ENCODE measurements at places on chromosomes 3 and 15.

DNA sequence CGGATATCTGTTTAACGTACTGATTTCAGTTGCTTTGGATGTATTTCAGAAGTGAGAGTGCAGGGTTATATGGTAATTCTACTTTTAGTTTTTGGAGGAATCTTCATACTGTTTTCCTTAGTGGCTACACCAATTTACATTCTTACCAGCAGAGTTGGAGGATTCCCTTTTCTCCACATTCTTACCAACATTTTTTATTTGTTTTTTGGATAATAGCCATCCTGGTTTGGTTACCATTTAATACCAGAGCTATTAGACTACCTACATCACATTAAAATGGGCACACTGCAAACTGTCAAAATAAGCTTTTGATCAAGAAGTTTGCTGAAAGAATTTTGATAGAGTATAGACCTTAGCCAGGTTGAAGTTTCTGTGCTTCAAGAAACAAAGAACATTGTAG lies 217.2 kb upstream of the CFAP20DC start:
- DNase-seq: no peak

DNA sequence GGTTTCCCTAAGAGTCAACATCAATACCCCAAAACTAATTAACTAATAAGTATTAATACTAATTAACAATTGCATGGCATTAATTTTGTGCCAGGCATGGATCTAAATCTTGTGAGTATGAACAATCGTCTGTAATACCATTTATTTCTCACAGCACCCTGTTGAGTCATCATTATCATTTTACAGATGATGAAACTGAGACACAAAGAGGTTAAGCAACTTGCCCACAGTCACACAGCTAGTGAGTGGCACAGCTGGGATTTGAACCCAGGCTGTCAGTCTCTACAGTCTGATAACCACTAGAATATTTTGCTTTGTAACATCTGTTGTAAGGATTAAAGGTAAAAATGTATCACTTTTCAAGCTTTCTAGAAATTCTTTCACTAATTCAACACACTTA lies 423.4 kb upstream of the WNT5A start:
- DNase-seq: no peak

- DNase-seq: no peak
These were observed 250.3 kb downstream of the SLC9A9 start for GRCh38 chr3:143597774-143598652.

DNA sequence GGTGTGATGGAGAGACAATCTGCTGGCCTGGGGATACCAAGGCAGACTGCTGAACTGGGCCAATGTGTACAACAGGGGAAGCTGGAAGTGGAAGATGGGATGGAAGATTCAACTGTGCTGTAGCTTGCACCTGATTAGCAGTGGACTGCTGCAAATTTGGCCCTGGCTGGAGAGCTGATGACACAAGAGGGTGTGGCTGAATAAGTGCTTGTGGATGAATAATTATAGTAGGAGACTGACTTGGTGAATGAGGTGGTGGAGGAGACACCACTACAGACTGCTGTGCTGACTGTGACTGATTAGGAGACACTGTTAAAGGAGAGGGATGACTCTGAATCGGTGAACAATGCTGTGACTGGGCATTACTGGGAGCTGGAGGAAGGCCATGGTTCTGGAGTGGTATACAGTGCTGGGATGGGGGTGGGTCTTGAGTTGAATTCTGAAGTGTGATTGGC lies 52.5 kb downstream of the PHC3 start:
- no peak for DNase-seq

DNA sequence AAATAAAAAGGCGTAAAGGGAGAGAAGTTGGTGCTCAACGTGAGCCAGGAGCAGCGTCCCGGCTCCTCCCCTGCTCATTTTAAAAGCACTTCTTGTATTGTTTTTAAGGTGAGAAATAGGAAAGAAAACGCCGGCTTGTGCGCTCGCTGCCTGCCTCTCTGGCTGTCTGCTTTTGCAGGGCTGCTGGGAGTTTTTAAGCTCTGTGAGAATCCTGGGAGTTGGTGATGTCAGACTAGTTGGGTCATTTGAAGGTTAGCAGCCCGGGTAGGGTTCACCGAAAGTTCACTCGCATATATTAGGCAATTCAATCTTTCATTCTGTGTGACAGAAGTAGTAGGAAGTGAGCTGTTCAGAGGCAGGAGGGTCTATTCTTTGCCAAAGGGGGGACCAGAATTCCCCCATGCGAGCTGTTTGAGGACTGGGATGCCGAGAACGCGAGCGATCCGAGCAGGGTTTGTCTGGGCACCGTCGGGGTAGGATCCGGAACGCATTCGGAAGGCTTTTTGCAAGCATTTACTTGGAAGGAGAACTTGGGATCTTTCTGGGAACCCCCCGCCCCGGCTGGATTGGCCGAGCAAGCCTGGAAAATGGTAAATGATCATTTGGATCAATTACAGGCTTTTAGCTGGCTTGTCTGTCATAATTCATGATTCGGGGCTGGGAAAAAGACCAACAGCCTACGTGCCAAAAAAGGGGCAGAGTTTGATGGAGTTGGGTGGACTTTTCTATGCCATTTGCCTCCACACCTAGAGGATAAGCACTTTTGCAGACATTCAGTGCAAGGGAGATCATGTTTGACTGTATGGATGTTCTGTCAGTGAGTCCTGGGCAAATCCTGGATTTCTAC lies at the start of gene RARB:
Gene RARB (plus strand): TSS at position 322 of the 847 bp plus-strand sequence. CDS start 469 bp downstream, at position 791.
- DNase-seq: no peak

DNA sequence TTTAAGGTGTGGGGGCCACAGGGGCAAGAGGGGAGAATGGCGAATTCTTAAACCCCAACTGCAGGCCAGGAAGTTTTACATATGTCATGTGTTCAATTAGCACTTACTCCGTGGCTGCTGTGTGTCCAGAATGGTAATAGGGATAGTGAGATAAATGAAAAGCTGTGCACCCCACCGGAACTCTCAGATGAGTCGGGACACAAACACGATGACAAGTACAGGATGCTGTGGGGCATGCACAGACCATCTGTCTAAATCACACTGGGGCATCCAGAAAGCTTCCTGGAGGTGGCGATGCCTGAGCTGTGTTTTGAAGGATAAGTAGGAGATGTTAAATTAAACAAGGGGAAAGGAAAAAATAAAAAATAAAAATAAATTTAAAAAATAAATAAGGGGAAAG lies 18.3 kb upstream of the TMEM158 start:
- no peak for DNase-seq

- DNase-seq: no peak
These were observed 107.1 kb upstream of the TPM1 start for GRCh38 chr15:62935300-62936081.

DNA sequence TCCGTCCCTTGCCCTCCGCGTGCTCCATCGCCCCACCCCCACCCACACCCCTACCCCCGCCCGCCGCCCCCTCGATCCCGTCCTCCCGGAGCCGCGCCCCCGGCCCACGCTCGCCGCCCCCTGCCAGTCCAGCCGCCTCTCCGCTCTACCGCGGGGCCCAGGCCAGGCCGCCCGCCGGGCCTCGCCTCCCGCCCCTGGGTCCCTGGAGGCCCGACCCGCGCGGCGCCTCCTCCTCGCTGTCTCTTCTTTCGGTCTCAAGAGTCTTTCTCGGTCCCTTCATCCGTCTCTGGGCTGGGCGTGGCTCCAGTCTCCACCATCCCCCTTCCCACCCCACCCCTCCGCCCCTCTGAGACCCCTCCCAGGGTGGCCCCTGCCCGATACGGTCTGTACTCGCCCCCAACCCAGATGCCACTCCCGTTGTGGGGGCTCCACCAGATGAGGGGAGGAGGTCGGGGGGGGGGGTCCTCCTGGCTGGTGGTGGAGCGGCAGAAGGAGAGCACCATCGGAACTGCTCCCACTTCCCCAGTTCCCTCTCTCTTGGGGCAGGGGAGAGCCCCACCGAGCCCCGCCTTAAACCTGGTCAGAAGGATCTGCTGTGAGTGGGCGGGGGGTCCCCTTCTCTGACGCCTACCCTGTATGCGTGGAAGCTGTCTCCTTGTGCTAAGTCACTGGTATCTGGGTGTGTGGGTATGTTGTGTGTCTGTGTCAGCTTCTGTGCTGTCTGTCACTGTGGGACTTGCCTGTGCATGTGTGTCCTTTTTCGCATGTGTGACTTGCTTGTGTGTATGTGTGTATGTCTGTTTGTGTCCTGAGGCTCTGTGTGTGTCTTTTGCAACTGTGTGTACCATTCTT lies 1.0 kb downstream of the PRKCD start:
- no peak for DNase-seq

DNA sequence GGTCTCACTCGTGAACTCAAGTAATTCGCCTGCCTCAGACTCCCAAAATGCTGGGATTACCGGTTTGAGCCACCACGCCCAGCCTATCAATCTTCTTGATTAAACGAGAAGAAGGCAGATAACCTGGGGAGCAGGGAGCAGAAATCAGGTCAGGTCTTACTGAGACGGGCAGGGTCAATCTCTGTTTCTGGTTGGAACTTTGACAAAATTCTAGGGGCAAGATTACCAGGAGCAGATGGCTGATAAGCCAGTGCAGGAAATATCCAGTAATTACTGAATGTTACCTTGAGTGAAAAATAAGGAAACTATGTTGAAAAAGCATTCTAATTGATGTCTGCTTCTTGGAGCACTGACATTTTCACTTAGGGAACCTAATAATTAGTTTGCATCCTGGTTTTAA lies 24.4 kb upstream of the GOLM2 start:
- no peak for DNase-seq

GRCh38 chr3:172659246-172660002 lies 51.4 kb downstream of the NCEH1 start:
- DNase-seq: no peak

GRCh38 chr15:65336493-65337435 lies 32.3 kb downstream of the RNU5B-1 start:
- no peak for DNase-seq

DNA sequence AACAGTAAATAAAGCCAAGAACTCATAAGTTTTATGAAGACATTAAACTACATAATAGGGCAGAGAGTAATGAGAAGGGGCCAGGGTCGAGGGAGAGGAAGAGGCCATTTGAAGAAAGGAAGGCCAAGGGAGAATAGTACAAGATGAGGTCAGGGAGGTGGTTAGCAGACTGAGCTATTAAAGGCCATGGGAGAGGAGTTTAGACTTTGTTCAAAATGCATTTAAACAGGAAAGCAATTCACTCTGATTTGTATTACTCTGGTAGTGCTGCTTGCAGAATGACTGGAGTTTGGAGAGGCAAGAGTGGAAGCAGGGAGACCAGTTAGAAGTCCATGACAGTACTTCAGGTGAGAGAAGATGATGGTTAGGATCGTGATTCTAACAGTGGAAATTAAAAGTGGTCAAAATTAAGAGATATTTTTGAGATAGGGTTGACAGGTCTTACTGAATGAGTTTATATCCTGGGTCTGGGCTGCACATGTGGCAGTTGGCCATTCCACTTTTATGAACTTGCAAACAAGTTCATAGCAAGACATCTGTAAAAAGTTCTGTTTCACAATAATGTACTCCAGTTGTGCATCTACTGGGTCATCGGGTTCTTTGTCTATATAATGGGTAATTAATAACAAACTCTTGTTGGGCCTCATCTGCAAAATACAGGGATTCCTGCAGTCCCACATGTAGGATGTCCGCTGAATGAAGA lies 16.3 kb downstream of the PPP2R3A start:
- no peak for DNase-seq

DNA sequence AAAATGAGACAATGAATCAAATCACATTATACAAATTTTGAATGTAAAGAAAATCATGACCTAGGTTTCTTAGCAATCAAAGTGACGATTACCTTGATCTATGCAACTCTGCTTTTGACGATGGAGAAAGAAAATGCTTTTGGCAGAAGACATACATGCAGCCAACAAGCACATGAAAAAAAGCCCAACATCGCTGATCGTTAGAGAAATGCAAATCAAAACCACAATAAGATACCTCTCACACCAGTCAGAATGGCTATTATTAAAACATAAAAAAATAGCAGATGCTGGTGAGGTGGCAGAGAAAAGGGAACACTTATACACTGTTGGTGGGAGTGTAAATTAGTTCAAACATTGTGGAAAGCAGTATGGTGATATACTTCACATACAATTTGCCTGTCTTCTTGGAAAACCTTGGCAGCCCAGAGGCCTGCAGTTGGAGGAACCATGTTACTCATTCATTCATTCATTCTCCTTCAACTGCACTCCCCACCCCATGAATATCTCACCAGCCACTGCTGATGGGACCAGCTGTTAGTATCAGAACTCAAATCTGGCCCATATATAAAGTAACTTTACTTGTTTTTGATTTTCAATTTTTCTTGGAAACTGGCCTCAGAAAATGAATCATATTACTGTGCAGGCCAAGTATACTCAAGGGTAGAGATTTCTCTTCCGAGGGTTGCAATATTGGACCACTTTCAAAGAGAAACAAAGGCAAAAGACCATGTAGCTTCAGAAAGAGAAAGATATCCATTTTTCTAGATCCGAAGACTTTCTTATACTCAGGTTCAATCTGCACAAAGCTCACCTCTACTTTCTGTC lies 358.6 kb upstream of the ARHGEF26 start:
- DNase-seq: no peak

DNA sequence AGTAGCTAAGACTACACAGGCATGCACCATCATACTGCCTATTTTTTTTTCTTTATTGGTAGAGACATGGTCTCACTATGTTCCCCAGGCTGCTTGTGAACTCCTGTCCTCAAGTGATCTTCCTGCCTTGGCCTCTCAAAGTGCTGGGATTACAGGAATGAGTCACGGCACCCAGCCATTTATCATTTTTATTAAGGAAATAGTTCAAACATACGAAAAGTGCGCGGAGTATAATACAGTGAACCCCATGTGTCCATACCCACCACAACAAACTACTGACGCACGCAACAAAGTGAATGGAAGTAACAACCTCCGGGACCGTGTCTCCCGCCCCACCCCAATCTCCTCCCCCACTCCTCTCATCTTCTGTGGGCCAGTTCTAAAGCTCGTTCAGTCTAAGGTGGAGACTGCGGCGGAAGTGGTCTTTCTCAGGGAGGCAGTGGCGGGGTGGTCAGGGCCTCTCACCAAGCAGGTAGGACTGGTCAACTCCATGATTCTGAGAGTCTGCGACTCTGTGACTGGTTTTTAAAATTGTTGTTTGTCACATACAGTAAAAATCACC lies 42.1 kb downstream of the DNAJB8 start:
- DNase-seq: no peak

GRCh38 chr3:143120716-143121240 lies 1.2 kb downstream of the CHST2 start:
- DNase-seq: no peak

GRCh38 chr3:97360804-97361203 lies 403.8 kb upstream of the ARL6 start:
- DNase-seq: no peak

- DNase-seq: no peak
These were observed 600.5 kb downstream of the EDEM1 start for GRCh38 chr3:5787861-5788488.
